ENCODE measurements at places on chromosomes 16 and 17.

GRCh38 chr17:10879190-10879836 lies 41.4 kb upstream of the PIRT start:
- no peak for DNase-seq

DNA sequence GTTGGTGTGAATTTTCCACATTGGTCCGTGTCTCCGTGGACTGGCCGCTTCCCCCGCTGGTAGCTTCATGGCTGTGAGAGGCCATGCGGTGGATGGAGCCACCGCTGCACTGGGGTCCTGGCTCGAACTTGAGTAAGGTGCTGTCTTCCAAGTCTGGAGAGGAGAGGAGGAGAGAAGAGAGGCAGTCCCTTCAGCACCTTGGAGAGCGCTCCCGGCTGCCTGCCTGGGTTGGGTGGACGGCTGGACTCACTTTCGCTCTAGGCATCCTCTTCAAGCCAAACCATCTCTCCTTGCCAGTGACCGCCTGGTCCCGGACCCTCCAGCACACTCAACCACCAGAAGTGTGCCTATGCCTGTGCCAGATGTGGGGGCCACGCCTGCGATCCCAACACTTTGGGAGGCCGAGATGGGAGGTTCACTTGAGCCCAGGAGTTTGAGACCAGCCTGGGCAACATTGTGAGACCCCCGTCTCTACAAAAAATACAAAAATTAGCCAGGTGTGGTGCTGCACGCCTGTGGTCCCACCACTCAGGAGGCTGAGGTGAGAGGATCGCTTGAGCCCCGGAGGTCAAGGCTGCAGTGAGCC lies 6.2 kb downstream of the JPH3 start:
- DNase-seq, result peak; percentile 50

- no peak for DNase-seq
Measured at GRCh38 chr17:10357768-10358167, 15.0 kb downstream of the MYH13 start.

DNA sequence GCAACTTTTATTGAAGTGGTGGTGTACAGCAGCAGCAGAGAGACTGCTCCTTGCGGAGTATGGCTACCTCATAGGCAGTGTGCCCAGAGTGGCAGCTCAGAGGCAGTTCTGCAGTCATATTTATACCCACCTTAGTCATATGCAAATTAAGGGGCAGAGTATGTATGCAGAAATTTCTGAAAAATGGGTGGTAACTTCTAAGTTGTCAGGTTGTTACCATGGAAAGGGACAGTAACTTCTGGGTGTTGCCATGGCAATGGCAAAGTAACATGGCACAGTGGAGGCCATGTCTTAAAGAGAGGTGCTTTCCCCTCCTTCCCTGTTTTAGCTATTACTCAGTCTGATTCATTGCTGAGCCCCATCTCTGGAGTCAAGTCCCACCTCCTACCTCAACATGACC lies 53.4 kb downstream of the MEOX1 start:
- peak; percentile 52 for DNase-seq

GRCh38 chr17:83145358-83145738 lies 65.9 kb downstream of the METRNL start:
- no peak for DNase-seq

DNA sequence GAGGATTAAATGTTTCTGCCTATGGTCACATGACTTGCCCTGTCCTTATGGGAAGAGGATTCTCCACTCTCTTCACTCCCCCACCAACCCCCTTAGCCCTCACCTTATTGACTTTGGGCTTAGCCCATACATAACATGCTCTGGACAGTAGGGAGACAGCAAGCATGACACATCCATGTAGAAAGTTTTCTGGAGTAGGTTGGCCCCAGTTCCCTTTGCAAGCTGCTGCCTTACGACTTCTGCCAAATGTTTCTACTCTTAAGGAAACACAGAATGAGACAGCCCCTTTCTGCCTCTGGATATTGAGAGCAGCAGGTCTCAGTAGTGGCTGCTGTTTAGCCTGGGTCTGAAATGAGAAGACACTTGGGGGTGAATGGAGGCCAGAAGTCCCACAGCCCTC lies 282.2 kb downstream of the MAP2K6 start:
- DNase-seq, result no peak
